ENCODE measurements at places on chromosomes 4 and X.

GRCh38 chr4:89312066-89312465 lies 4.5 kb upstream of the GPRIN3 start:
- DNase-seq, result no peak

DNA sequence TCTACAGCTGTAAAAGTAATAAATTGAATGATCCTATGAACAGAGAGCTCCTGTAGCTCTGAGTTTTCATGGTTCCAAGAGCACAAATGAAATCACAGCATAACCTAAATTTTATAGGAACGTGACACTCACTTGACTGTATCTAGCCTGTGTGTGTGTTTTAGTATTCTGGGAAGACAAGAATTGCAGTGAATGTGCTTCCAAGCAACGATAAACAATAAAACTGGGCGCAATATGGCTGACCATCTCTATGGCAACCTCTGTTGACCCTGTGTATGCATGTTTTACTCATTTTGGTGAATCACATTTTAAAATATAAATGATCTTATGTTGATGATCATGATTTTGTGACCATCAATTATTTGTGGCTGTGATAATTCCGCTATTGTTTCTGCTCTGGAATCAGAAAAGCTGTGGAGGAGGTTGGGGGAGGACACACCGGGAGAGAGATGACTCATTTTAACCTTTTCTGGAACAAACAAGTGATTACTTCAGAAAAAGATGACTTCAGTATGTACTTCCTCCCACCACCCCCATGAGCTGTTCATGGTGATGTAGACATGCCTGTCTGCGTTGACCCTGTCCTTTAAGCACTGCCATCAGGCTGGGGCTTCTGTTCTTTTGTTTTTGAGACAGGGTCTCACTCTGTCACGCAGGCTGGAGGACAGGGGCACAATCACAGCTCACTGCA lies 31.8 kb downstream of the USP11 start:
- no peak for DNase-seq

DNA sequence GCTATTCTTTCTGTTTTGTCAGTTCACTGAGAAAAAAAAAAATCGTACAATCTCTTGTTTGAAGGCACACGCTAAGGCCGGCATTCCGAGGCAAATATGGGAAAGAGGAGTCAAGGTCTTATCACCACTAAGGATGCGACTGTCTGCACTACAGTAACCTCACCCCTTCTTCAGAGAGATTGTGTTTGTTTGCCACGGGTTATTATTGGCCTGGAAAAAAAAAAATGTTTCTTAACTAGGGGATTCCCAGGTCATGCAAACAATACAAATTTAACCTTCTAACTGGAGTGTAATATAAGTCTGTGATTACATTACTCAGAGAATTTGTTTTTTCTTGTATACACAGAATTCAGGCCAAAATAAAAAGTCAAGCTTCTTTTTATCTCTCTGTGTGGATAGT lies 168.3 kb downstream of the TMA16 start:
- no peak for DNase-seq

GRCh38 chr4:81227968-81228367 lies 12.9 kb upstream of the PRKG2 start:
- DNase-seq, result no peak

All from NCI-H524 treated with DMSO at 0.1 percent for 48 hours (cell line).